ENCODE measurements at places on chromosomes 2 and 18. TPM values are rescaled to one million over a fixed set of nuclear protein-coding genes. Genes with fewer than 3 reads are reported as not detected.

ANKRD53 gene
- 2.9 TPM for total RNA-seq

RBM43 gene
- total RNA-seq, result 8.8 TPM

FABP1 gene
- 1.5 TPM for total RNA-seq

ANKRD36B gene
- 13.2 TPM for total RNA-seq

RALBP1 gene
- 53.1 TPM for total RNA-seq

SOX11 gene
- 0.03 TPM for total RNA-seq

GRB14 gene
- 2.5 TPM for total RNA-seq

GRHL1 gene
- 7.2 TPM for total RNA-seq
